ENCODE measurements at places on chromosomes 12 and 14.

GRCh38 chr12:120571299-120571698 lies 9.9 kb downstream of the POP5 start:
- no peak for DNase-seq

- DNase-seq, result no peak
Observed at GRCh38 chr14:70014406-70015095, 135.3 kb downstream of the SMOC1 start.

DNA sequence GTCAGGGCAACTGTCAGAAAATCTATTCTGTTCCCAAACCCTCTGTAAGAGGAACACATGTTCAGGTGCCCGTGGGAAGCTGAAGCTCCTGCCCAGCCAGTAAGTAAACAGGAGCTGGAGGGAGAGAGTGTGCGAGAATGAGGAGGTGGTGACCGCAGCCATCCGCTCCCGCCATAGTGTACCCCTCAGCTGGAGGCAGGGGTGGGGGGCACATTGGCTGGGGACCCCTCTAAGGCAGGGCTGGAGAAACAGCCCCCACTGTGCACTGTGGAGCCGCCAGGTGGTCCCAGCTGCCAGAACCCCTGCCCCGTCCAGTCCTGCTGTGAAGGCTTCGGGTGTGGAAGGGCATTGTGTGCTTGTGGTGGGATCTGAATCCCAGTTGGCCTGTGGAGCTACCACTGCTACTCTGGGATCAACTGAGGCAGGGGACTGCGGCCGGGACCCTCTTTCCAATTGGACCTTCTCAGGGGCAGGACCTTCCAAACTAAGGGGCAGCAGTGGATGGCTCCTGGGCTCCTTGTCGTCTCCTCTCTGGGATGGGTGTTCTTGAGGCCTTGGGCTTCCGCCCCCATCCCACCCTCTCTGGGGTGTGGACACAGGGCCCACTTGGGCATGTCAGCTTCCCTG lies 59.6 kb downstream of the TSPAN9 start:
- no peak for DNase-seq

DNA sequence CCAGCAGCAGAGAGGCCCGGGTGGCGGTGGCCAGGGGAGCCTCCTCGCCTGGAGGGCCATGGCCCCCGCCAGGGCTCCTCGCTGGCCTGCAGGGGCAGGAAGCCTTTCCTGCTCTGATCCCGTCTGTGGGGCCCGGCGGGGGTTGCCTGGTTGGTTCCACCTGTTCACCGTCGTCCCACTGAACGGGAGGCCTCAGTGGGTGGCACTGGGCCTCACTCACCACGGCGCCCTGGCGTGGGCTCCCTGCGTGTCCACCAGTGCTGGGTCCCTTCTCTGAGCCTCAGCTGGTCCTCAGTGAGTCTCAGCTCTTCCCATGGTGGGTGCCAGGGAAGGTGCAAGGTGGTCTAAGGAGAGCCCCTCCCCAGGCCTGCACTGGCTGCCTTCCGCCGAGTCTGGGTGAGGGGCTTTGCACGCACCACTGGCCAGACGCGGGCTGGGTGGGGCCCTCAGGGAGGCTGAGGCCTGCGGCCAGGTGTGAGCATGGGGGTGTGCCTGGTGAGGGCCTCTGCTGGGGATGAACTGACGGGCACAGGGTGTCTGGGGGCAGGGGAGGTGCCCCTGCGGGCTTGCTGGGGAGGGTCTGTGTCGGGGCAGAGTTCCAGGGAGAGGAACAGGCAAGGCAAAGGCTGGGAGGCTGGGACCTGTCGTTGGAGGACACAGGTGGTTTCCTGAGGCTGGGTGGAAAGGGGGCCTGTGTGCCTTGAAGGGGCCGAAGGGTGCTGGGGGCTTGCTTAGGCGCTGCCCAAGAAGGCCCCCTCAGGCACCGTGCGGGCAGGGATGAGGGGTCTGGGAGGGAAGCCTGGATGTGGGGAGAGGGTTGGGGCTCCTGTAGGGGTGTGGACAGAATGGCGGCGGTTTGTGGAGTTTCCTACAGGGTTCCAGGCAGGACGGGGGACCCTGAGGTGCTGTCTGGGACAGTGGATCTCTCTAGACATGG lies 339.8 kb downstream of the TMEM121 start:
- DNase-seq, result no peak

GRCh38 chr14:38808734-38809455 lies 294.1 kb downstream of the SEC23A start:
- DNase-seq, result no peak

- DNase-seq, result no peak
Observed at GRCh38 chr14:55170526-55170925, 20.9 kb downstream of the DLGAP5 start.

- no peak for DNase-seq
Observed at GRCh38 chr12:98373025-98373554, 142.3 kb upstream of the TMPO start.

DNA sequence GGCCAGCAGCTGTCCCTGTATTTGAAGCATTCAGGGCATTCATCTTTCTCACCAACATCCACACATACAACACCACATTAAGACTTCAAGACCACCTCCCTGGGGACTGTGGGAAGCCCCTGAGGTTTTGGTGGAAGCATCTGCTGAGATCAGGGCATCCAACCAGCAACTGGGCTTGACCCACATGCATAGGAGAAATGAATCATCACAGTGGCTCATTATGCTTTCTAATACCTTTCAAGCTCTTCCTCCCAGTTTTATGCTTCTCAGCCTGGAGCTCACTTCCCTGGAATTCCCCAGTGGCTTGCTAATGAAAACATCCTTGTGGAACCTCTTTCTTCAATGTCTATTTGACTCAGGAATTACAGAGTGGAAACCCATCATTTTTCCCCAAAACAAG lies 21.4 kb upstream of the CMKLR1 start:
- no peak for DNase-seq

GRCh38 chr14:65211341-65211987 lies 109.1 kb upstream of the MAX start:
- DNase-seq, result no peak

DNA sequence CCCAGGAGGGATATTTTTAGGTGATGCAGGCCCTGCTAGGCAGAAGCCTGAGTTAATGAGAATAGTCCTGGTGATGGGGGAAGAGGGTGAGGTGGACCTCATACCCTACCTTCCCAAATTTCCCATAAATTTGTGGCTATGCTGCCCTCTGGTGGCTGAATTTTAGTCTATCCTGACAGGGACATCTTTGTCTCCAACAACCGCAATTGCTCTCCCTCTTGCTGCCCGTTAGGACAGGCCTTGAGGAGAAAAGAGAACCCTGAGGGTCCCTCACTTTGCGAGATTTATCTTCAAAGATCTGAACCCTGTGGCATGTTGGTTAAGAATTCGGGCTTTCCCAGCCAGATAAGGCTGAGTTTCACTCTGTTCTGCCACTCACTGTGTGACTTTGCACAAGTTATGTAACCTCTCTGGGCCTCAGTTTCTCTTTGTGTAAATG lies 9.8 kb upstream of the ZNF385A start:
- DNase-seq, result no peak

DNA sequence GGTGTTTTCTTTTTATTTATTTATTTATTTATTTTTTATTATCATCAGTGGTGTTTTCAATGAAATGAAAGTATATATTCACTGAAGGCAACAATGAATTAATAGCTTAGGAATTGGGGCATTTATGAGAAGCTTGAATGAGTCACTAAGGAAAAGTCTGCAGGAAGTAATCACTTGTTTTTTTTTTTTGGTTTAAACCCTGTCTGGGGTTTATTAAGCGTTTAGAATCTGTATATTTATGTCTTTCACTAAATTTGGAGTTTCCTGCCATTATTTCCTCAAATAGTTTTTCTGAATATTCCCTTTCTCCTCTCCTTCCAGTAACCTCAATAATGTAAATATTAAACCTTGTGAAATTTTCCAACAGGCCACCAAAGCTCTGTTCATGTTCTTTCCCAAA lies 85.5 kb downstream of the TESC start:
- no peak for DNase-seq

- no peak for DNase-seq
Observed at GRCh38 chr12:97134495-97134894, 227.4 kb downstream of the NEDD1 start.

- DNase-seq, result no peak
Observed at GRCh38 chr12:131618701-131619100, 92.2 kb upstream of the SFSWAP start.

- no peak for DNase-seq
Observed at GRCh38 chr14:51849097-51849496, 11.3 kb upstream of the GNG2 start.

- no peak for DNase-seq
Observed at GRCh38 chr12:70048521-70049250, 194.5 kb upstream of the CNOT2 start.

- DNase-seq, result no peak
Observed at GRCh38 chr14:51792809-51793208, 67.6 kb upstream of the GNG2 start.

GRCh38 chr14:50647282-50647681 lies 20.8 kb downstream of the SAV1 start:
- no peak for DNase-seq

- no peak for DNase-seq
Observed at GRCh38 chr14:103706551-103707328, 8.5 kb downstream of the XRCC3 start.

DNA sequence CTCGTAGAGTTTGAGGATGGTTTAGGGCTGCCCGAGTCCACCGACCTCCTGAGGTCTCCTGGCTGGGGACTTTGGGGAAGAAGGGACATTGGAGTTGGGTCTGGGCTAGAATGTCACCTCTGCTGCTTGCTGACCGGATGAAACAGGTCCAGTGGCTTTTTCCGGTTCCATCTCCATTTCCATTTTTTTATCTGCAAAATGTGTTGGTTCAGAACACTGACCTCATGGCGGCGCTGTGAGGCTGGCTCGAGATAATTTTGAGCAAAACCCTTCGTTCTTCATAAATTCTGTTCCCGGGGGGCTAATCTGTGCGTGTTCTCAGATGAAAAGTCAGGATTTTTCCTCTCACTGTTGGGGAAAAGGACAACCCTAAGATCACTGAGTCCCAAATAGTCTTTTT lies 11.7 kb upstream of the MYL2 start:
- DNase-seq, result no peak

DNA sequence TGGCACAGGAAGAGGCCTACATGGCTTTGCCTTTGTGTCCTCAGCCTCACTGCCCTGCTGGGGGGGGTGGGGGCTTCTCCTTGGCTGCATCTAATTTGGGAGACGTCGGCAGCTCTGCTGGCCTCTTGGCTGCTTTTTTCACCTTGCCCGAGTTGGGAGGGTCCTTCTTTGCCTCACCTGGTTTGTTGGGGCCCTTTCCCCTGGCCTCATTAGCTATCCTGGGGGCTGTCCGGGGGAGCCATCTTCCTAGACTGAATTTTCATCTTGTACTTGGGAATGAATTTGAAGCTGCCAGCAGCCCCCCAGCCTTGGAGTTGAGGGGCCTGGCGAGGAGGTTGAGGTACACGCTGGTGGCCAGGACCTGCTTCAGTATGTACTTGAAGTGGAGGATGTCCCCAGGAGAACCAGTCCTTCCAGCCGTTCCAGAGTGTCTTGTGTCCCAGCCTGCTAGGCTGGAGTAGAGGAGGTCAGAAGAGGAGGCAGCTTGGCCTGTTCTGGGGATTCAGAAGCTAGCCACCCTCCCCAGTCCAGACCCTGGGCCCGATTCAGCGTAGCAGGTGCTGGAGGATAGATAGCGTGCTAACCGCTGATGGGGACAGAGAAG lies 70.7 kb upstream of the VASH1 start:
- no peak for DNase-seq

DNA sequence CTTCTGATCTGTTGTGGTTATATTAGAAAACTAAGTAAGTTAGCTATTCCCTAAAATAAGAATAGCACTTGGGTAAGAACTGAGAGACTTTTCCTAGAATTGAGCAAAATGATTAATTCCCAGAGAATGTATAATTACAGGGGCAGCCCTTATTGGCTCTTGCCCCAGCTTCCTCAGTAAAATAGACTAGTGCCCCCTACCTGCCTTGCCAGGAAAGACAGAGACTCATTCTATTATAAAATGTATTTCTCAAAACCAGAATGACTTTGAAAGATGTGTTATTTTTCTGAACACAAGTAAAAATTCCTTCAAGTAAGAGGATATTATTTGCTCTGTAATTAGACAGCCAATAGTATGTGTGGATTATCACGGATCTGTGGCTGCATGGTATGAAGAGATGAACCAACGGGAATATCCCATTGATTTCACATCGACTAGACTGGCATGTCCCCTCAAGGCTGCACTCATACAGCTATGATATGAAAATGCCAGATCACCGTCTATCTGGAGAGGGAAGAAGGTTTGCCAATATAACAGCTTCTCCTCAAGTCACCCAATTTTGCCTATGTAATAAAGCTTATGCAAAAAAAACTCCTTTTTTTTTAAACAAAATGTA lies 7.4 kb upstream of the GLRX5 start:
- no peak for DNase-seq

- DNase-seq, result no peak
Observed at GRCh38 chr12:49973361-49973830, 649 bp downstream of the AQP6 start.

DNA sequence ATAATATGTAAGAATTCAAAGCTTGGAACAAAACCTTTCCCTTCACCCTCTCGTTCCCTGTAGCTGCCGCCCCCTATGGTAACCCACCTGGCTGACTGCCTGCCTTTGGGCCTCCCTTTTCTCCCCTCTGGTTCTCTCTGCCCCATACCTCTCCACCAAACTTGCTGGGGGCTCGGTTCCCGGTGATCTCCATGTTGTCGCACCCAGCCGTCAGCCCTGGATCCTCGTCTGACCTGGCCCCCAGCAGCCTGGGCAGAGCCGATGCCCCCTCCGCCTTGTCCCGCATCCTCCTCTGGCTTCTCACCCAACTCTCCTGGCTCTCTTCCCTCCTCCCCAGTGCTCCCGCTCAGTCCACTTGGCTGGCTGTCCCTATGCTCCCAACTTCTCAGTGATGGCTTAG lies 4.5 kb downstream of the CYP46A1 start:
- DNase-seq, result no peak

DNA sequence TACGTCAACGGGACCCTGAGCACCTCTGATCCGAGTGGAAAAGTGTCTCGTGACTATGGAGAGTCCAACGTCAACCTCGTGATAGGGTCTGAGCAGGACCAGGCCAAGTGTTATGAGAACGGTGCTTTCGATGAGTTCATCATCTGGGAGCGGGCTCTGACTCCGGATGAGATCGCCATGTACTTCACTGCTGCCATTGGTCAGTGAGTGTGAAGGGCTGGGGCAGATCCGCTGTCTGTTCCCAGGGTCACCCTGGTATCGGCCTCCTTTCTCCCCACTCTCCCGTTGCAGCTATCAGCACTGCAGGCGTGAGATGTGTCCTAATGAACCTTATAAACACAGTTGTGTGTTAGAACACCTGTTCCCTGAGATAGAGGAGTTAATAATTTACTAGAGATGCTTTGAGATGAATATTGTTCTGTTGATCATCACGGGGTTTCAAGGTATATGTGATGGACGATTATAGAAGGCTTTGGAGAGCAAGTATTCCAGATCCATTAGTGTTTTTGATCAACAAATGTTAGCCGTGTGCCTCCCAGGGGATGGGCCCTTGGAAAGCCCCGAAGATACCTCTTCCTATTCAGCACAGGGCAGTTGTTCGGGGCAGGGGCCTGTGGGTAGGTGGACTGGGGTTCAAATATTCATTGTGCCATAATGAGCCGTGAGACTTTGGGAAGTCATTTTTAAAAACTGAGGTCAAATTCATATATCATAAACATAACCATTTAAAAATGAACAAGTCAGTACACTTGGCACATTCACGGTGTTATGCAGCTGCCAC lies 33.6 kb downstream of the ADGRD1 start:
- no peak for DNase-seq

Measured in cerebellar nuclear complex (tissue), 1 donor.